ENCODE measurements at places on chromosomes 5 and 9.

DNA sequence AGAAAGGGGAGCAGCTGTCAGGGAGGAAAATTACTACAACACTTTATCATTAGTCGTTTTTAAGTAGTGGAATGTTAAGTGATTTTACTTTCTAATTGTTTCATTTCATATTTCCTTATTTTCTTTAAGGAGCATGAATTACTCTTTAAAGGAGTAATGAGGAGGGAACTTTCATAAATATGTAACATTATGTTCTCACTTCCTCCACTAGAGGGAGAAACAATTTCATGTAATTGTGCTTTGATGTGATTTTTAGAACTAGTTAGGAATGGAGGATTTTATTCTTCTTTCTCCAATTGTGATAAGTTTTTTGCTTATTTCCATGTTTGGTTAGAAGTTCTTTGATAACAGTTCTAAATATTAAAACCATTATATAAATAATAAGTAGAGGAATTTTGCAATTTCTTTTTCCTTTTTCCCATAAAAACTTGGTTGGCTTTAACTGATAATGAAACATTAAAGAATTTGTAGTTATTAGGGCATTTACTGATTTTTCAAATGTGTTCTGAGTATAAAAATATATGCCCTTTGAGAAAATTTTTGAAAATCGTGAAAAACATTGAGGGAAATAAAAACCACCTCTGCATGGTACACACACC is 25.6 kb downstream of the CEP78 start:
- no peak for DNase-seq

- no peak for DNase-seq
These were observed 38.0 kb downstream of the CDK5RAP2 start for GRCh38 chr9:120541921-120542320.

DNA sequence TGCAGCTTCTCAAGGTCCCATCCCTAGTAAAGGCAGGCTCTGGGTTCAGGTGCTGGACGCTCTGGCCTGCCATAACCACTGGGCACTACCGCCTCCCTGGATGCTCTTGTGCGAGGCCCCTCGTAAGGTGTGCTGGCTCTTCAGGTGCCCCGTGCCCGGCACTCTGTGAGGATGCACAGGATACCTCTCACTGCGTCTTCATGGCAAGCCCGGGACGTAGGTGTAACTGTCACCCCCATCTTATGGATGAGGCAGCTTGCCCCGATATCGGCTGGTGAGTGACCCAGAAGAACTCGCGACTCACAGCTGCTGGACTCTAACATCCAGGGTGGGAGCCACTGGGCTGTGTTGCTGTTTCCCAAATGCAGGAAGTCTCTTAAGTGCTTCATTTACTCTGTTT is 79.0 kb downstream of the GTF3C4 start:
- no peak for DNase-seq

DNA sequence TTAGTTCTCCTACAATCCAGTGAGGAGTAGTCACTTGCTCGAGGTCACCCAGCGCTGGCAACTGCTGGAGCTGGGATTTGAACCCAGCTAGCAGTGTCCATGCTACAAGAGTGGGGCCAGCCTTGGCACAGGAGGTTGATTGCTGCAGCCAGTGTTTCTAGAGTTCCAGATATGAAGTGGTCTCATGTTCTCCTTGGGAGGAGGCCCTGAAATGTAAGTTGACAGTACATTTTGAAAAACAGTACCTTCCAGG is 802 bp downstream of the CCDC107 start:
- no peak for DNase-seq

DNA sequence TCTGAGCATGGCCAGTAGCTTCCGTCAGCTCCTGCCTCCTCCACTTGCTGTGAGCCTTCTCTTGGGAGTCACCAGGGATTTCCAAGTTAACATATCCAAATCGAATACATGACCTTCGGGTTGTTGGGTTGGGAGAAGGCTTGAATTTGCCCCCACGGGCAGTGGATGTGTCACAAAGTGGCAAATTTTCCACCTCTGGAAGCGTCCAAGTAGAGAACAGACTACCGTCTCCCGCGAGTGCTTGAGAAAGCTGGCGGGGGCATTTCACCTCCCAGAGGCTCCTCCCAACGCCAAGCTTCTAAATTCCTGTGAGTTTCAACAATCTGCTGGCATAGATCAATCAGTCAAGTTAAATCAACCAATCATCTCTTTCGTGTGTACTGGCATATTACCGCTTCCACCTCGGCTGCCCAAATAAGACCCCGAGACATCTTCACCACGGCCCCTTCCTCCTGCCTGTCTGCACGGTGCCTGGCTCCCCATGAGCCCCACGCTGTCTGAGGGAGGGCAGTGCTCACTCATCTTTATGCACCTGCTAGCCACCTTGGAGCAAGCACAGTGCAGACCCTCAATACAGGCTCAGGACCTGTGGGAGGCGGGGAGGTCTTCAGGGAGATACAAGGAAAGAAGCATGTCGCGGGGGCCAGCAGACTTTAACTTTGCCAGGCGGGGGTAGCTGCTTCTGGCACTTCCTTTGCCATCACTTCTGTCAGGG is 79.1 kb downstream of the MRPL36 start:
- no peak for DNase-seq

DNA sequence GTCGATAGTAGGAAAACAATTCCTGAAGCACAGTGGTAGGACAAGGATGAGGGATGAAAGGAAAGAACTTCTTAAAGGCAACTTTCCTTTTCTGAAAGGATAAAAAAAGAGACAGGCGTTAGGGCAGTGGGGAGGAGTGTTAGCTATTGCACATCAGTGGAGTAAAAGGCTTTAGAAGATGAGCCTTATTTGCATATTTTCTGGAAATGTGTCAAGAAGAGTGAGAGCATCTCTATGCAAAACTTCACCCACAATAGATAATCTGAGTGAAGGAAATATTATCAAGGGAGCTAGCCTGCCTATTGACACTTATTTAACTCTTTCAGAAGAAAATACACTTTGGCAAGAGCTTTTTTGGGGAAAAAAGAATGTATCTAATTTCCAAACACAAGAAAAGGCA is 151.6 kb downstream of the MACIR start:
- no peak for DNase-seq

GRCh38 chr9:123434619-123435240 is 78.7 kb downstream of the CRB2 start:
- DNase-seq = no peak

- DNase-seq = no peak
These were observed 15.4 kb downstream of the IL9 start for GRCh38 chr5:135880278-135880677.

DNA sequence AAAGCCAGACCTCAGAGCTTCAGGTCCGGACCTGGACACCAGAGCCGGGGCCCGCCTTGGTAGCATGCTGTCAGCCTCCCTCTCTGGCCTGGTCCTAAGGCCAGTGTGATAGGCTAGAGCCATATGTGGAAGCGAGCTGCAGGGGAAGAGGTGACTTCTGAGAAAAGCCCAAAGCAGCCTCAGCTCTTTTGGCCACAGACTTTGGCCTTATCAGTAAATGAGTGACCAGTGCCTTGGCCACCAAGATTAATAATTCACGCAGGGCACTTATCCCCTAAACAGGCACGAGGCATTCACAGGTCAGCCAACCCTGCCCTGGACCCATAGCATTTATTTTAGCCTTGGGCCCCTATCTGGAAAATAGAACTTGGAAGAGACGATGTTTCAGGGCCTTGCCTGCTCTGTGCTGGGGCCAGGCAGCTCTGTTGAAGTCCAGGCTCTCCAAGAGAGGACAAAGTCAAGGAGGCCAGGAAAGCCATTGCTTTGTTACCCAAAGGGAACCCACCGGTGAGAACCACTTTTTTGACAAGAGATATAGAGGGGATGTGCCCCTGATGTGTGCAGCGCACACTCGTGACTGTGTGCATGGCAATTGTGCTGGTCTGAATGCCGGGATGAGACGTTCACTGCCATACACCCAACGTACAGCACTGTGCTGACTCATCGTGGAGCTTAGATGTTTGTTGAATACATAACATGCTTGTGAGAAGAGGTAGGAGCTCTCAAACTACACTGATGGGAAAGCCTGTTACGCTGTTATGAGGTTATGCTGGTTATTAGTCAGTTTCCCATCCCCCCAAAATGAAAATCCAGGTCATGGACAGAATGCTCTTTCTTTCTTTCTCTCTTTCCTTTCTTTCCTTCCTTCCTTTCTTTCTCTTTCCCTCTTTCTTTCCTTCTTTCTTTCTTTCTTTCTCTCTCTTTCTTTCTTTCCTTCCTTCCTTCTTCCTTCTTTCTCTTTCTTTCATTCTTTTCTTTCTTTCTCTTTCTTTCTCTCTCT is 5.0 kb upstream of the SLC34A1 start:
- no peak for DNase-seq

DNA sequence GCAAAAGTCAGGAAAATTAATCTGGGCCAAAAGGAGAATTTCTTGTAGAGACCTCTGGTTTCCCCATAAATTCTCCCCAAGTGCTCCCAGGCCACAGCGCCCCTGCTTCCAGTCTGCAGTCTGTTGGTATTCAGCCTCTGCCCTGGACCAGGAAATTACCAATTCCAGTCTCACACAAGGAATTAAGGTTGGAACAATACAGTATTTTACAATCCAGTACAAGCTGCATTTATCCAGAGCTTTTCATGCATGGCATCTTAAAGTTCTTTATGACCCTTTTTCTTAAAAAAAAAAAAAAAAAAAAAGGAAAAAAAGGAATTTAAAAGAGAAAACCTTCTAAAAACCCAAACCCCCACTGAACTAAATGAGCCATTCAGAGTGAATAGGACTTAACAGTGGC is 139.6 kb upstream of the RANBP3L start:
- no peak for DNase-seq

GRCh38 chr5:126917918-126918614 is 112.3 kb downstream of the MARCHF3 start:
- DNase-seq = no peak

DNA sequence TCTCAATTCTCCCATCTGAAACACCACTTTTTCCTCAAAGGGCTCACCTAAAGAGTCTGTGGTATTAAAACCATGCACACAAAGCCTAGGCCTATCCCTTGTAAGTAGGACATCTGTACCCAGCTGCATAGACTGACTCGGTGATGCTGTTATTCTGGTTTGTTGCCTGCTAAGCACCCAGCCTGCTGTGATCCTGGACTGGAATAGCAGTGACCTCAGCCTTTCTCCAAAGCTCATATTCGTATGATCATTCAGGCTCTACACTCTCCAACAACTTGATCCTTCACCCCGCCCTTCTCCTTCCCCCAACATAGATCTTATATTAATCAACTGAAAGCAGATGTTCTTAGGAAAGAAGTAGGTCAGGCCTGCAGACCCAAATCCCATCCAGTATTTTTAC is 81.4 kb upstream of the WWC1 start:
- no peak for DNase-seq

GRCh38 chr9:14158136-14158813 is 155.7 kb downstream of the NFIB start:
- DNase-seq = no peak

GRCh38 chr9:96293498-96294158 is 8.3 kb downstream of the HSD17B3 start:
- no peak for DNase-seq

- no peak for DNase-seq
These were observed 51.2 kb downstream of the MAPKAP1 start for GRCh38 chr9:125655691-125656410.

- no peak for DNase-seq
These were observed 37.6 kb downstream of the FBXL17 start for GRCh38 chr5:108344103-108344822.

DNA sequence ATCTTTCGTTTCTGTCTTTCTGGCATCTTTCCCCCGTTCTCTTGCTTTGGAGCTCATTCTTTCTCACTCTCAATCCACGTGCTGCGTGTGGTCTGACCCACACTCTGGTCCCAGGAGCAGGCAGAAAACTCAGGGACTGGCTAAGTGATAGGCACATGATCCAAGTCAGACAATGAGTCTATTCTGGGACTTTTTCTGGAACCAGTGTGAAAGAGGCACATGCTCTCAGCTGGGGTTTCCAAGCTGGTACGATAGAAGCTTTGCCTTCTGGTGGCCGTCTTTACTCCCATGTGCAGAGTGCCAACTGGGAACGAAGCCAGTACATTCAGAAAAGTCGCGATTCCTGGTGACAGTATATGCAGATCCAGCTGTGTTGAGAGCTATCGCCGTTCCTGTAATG is 94.4 kb downstream of the PDZD2 start:
- DNase-seq = no peak

GRCh38 chr9:119224431-119224830 is 144.8 kb downstream of the BRINP1 start:
- no peak for DNase-seq

GRCh38 chr9:120438836-120439546 is 141.0 kb downstream of the CDK5RAP2 start:
- DNase-seq = no peak

DNA sequence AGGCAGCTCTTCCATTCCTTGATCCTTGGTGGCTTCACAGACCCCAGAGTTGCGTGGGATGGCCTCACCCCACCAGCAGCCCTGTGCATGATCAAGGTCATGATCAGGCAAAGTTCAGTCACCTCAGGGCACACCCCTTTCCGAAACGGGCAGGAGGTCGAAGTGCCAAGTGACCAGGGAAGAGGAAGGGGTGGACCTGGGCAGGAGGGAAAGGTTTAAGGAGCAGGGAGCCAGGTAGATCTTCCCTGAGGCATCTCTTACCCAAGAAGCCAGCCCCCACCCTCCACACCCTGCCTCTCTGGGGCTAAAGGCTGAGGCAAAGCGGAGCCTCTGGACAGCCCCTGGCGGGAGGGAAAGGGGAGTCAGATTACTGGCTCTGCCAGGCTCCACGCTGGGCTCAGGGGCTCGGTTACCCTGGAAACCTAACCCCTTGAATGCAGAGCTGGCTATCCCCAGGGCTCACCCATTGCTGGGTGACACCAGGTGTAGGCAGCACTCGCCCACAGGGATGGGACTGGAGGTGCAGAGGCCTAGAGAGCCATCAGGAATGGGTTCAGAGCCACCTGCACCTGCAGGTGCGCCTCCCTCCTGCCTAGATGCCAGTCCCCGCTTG is 3.6 kb downstream of the MGAT4B start:
- no peak for DNase-seq

- no peak for DNase-seq
These were observed 25.3 kb downstream of the SLC22A5 start for GRCh38 chr5:132394667-132395259.

- DNase-seq = no peak
These were observed 62.9 kb downstream of the GADD45G start for GRCh38 chr9:89667726-89668125.

DNA sequence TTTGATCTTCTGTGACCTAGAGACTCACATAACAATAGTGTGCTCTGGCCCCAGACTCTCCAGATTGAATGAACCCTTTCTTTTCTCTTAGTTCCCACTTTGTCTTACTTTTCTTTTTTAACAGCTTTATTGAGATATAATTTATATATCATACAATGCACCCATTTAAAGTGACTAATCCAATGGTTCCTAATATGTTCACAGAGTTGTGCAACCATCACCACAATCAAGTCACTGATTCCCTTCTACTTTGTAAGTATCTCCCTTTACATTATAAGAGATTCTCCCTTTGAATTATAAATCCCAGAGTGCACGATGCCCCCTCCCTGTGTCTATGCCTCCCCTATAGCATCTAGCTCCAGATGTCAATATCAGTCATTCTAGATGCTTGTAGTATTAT is 172.4 kb downstream of the HINT1 start:
- DNase-seq = no peak

Measured in activated CD8-positive, alpha-beta memory T cell treated with anti-CD3 and anti-CD28 coated beads, Interleukin-2, amount 50 U/mL, for 4 hours (primary cell).